Stimulated activated CD8-positive, alpha-beta memory T cell treated with anti-CD3 and anti-CD28 coated beads, Interleukin-4, amount 100 ng/mL, for 24 hours (primary cell): ENCODE measurements at places on chromosomes 1 and 21.

- no peak for DNase-seq
Measured at GRCh38 chr1:210428696-210429095, 100.0 kb downstream of the HHAT start.

DNA sequence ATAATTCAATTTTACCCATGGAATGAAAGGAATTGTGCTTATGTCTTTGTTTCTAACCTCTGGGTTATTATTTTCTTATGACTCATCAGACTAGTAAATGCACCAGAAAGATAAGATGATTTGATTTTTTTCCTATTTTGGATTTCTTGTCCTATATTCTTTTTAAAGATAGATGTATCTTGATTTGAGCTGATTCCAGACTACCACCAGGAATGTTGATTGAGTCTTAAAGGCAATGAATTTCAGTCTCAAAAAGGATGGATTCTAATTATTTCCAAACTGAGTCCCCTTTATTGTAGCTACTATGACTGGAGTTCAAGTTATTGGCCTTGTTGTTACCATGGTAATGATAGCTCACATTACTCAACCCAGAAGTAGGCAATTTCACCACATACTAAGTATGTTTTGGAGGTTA is 95.8 kb upstream of the RGS4 start:
- no peak for DNase-seq

- DNase-seq, result no peak
Measured at GRCh38 chr1:57966751-57967406, 543.0 kb upstream of the DAB1 start.

DNA sequence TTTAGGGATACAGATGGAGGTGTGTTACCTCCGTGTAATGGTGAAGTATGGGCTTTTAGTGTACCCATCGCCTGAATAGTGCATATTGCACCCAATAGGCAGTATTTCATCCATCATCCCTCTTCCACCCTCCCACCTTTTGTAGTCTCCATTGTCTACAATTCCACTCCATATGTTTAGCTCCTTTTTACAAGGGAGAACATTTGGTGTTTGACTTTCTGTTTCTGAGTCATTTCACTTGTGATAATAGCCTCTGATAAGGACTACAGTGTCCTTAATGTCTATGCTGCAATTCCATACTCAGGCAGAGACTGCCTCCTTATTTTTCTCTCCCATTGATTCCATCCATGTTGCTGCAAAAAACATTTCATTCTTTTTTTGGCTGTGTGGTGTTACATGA is 48.7 kb downstream of the OVGP1 start:
- DNase-seq, result no peak

DNA sequence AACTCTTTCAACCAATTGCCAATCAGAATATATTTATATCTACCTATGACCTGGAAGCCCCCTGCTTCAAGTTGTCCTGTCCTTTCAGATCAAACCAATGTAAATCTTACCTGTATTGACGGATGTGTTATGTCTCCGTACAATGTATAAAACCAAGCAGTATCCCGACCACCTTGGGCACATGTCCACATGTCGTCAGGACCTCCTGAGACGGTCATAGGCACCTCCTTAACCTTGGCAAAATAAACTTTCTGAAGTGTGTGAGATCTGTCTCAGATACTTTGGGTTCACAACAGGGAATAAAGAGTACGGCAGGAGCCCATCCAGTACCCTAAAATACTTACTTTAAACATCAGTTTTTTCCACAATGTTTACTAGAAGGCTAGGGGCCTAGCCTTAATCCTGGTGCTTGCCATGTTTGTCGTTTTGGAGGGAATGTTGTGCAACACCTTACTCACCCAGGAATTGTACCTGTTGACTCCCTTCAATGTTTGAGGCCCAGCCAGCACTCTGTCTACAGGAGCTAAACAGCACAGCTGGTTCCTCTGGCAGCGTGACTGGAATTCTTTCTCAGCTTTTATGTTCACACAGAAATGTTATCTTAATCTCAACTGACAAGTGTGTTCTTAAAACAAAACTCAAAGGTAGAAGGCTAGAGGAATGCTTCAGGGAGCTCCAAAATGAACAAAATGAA is 90.8 kb upstream of the USP25 start:
- no peak for DNase-seq

DNA sequence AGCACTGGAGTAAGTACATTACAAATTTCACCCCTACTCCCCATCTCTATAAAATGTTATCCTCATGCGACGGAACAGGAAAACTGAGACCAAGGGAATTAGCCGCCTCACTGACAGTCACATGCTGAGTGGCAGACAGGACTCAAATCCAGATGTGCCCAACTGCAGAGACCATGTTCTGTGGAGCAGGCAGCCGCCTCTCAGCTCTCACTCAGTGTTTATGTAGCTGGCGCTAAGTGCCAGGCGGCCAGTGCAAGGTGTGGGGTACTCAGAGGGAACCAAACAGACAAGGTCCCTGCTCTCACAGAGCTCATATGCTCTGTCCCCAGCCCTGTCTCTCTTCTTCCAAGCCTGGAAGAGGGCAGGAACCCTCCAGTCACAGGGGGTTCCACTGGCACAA is 5.1 kb downstream of the CAPZB start:
- DNase-seq, result no peak

GRCh38 chr1:161185732-161186311 is 8.5 kb upstream of the B4GALT3 start:
- DNase-seq, result no peak

DNA sequence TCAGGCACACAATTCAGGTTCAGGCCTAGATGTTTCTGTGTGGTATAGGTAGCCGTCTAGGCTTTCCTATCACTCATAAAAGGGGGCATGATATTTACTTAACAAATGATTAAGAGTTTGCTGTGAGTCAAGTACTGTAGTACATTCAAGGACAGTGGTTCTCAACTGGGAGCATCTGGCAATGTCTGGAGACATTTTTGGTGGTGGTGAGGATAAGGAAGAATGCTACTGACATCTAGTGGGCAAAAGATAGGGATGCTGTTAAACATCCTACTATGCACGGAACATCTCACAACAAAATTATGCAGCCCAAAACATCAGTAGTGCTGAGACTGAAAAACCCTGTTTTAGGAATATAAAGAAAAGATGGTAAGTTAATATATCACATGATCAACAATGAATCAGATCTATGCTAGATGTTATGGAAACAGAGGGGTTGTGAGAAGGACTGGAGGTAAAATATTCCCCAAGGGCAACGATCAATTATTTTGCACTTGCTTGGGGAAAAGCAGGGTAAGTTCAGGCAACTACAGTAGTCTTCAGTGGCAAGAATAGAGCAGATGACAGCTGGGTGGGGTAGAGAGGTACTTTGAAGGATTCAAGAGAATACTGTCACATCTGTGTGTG is 4.9 kb downstream of the DNTTIP2 start:
- no peak for DNase-seq

DNA sequence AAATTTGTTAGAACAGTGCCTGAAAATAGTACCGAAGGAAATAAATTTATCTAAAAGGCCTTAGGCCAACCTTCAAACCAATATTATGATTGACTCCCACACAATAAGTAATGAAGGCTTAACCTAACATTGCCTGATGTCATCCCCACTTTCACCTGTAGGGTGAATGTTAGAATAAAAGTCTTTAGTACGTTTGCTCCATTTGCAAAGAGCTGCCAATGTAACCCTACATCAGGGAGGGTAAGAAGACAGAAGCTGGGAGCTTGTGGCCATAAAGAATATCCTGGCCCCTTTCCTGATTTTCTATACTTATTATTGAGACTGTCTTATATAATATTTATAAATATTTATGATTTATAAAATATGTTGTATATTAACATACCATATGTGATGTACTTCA is 661.8 kb upstream of the CXADR start:
- DNase-seq, result no peak

GRCh38 chr1:44890007-44890406 is 47.0 kb upstream of the PTCH2 start:
- DNase-seq, result no peak

- DNase-seq, result no peak
Measured at GRCh38 chr1:22365331-22366295, 86.0 kb upstream of the ZBTB40 start.

DNA sequence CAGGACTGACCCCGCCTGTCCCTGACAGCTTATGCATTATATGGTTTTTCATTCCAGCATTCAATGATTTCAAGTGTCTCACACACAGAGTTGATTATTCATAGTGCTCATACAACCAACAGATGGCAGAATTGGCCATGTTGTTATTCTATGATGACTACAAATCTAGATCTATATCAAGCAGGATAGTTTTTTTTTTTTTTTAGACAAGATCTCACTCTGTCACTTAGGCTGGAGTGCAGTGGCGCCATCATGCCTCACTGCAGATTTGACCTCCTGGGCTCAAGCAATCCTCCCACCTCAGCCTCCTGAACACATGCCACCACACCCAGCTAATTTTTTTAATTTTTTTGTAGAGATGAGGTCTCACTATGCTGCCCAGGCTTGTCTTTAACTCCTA is 40.1 kb upstream of the LRRC8D start:
- no peak for DNase-seq

DNA sequence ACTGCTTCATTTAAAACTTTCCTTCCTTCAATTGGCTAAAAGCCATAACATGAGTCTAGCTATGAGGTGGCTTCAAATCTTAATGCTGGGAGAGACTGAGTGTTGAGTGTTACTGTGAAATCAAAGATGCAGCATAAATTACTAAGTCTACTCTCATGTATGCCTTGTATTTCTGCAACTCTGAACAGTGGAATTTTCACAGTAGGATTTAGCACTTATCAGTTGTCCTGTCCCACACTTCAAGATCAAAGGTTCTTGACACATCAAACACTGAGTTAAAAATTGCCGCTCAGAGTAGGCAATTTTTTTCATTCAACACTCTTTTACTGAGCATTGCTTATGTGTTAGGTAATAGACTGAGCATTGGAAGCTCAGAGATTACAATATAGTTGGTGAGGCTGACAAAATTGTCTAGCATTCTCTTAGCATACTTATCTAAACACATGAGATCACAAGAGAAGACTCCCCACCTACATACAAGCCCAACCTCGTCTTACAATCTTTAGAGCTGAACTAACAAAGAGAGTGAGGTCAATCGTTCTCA is 56.4 kb upstream of the ADORA3 start:
- DNase-seq, result no peak

DNA sequence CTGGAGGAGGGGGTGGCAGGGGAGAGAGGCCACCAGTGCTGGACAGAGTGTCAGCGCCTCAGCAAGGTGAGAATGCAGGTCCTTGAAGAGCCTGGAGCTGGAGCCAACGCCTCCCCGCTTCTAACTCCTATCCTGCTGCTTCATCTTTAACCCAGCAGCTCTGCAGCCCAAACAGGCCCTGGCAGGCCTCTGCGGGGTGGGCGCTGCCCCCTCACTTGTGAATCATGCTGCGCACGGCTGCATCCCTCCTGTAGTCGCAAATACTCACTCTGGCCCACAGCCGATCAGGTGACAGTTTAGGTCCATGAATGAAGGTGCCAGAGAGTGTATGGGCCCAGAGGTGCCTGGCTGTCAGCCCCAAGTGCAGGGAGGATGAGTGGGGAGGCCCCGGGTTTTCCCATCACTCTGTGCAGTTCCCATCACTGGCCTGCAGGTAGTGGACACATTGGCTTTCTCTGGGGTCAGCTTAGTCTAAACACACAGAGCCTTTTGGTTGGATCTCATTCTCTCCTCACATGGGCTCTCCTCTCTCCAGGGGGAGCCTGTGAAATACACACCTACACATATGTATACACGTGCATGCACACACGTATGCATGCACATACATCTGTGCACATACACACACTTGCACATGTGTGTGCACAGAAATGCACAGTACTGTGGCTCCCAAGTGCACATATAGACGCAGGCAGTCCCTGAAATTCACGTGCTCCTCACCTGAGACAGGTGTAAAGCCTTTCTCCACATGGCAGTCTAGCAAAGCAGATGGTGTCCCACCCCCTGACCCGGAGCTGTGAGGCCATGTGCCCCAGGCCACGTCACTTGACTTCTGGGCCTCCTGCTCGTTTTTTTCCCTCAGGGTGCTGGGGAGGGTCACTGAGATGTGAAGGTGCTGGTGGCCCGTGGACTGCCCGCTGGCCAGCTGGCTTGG is 52.0 kb downstream of the TRIM11 start:
- DNase-seq, result no peak

DNA sequence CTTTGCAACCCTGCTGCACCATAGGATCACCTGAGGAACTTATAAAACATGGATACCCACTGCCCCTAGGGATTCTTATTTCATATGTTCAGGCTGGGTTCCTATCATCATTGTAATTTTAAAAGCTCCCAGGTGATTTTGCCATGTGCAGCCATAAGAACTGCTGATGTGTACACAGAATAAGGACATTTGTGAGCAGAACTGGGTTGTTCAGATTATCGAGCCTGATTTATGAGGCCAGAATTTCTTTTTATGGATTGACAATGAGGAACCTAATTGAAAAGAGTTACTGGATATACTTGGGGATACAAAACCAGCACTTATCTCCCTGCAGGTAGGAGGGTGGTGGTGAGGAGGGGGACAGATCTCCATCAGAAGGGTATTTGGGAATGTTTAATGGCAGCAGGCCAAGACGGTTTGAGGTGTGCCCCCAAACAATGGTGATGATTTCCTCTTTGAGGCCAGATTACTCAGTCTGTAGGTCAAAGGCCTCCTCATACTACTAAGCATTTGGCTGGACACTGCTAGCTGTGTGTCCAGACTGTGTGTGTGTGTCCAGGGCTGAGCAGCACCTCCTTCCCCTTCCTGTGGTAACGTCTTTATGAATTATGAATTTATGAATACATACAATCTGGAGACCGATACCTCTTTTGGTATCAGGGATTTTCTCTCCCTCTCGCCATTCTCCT is 18.9 kb downstream of the NOS1AP start:
- DNase-seq, result no peak

DNA sequence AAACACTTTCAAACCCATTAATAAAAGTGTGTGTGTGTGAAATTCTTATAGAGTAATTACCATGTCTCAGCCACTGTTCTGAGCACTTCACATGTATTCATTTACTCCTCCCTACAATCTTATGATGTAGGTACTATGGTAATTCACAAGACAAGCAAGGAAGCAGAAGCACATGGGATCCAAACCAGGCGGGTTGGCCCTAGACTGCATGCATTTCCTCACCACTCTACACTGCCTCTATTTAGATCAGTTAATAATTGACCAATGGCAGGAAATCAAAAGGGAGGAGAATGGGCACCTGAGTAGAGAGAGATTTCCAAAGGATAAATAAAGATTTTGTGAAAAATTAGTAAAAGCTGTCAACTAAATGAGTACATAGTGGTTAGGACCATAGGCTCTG is 15.7 kb downstream of the MAP3K21 start:
- DNase-seq, result no peak

- no peak for DNase-seq
Measured at GRCh38 chr1:2143814-2144500, 50.6 kb downstream of the FAAP20 start.
